Pericardium fibroblast (primary cell): ENCODE measurements at places on chromosomes 12 and 14. TPM values are rescaled to one million over a fixed set of nuclear protein-coding genes. Genes with fewer than 3 reads are reported as not detected.

Gene OSGEP
- total RNA-seq, result 24.2 and 30.0 TPM in 2 replicates

Gene TEDC1
- 3.6 and 6.0 TPM in 2 replicates for total RNA-seq

Gene PTCSC3
- total RNA-seq, result not detected in 2 replicates

Gene MRPS35
- total RNA-seq, result 43.1 and 44.7 TPM in 2 replicates

Gene OTX2
- not detected in 2 replicates for total RNA-seq

Gene FAIM2
- total RNA-seq, result 4.0 and 21.1 TPM in 2 replicates

Gene WSCD2
- total RNA-seq, result not detected in 2 replicates

Gene RD3L
- total RNA-seq, result not detected in 2 replicates

Gene NUAK1
- 9.9 and 14.4 TPM in 2 replicates for total RNA-seq

Gene ASCL1
- not detected in 2 replicates for total RNA-seq

Gene HOXC13
- total RNA-seq, result not detected in 2 replicates

Gene FLVCR2
- 2.1 and 2.2 TPM in 2 replicates for total RNA-seq
